ENCODE measurements at places on chromosomes 7 and 10.

- DNase-seq: no peak
Observed at GRCh38 chr10:103711351-103711994, 143.9 kb downstream of the SH3PXD2A start.

DNA sequence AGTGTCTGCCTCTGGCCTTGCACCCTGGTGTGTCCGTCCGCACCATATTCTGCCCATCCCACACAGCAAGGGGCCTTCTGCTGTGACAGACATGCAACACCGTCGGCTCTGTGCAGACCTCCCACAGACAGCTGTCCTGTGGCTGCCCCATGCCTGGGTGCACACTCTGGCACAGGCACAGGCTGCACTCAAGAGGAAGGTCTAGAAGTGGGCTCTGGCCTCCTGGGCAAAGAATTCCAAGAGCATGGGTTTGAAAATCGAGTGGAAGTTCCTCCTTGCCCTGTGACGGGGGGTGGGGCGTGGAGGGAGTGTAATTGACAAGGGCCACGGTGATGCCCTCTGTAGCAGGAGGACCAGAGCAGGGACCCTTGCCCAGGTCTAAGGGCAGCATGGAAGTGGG, 4.3 kb upstream of the LOXL4 start:
- DNase-seq: no peak

DNA sequence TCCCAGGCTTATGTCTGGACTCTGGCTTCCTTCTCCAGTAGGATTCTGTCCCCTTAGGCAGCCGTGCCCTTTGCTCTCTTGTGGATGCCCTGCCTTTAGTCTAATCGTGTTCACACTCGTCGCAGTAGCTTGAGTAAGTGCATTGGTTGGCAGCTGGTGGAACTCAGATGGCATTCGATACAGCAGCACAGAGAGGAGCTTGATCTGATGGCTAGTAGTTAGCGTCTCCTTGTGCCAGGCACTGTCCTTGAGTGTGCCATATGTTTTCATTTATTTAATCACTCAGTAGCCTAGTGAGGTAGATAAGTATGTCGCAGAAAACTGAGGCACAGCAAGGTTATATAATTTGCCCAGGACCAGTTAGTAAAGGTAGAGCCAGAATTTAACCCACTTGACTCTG, 18.2 kb upstream of the PARP12 start:
- DNase-seq: no peak

- no peak for DNase-seq
Observed at GRCh38 chr7:137363683-137364082, 20.1 kb upstream of the PTN start.

- no peak for DNase-seq
Observed at GRCh38 chr7:127702052-127702652, 50.2 kb downstream of the SND1 start.

- no peak for DNase-seq
Observed at GRCh38 chr7:92698237-92698841, 108.1 kb upstream of the FAM133B start.

DNA sequence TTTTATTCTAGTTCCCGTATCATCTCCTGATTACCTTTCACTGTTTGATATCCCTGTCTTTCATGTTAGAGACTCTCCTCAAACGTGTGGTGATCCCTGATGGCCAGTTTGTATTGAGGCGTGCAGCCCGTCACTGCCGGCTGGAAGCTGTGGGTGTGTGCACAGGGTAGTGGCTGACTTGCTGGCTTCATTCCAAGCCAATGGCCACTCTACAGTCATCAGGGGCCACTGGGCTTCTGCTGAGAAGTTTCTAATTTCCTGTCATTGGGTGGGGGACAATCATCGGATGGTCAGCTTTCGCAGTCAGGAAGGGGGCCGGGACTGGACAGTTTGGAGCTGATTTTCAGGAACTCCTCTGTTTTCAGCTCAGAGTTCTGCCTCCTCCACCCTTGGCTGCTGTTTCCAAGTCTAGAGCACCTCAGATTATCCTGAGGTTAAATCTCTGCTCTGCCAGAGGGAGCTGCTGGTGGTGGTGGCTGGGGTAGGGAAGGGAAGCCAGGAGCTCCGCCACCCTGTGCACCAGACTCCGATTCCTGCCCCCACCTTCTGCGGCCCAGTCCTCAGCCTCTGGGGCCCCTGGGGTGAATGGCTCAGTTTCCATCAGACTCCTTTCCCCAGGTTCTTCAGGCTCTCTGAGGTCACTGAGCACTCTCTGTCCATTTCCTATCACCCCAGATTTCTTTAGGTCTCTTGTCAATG, 34.9 kb downstream of the BAIAP2L1 start:
- DNase-seq: no peak

DNA sequence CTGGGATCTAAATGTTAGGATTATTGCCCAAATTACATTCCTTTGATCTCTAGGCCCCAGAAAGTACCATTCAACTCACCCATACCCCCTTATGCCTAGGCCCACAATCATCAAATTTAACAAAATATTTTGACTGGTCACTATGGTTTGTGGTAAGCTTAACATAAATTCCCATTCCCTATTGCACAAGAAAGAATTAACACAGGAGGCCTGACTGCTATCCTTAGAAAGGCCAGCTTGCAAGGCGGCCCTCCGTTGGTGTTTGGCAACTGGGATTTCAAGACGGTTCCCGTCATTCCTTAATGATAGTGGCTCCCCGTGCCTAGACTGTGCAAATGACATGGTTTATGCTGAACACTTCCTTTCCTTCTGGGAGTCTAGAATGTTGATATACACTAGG, 29.6 kb downstream of the ARHGAP21 start:
- no peak for DNase-seq

DNA sequence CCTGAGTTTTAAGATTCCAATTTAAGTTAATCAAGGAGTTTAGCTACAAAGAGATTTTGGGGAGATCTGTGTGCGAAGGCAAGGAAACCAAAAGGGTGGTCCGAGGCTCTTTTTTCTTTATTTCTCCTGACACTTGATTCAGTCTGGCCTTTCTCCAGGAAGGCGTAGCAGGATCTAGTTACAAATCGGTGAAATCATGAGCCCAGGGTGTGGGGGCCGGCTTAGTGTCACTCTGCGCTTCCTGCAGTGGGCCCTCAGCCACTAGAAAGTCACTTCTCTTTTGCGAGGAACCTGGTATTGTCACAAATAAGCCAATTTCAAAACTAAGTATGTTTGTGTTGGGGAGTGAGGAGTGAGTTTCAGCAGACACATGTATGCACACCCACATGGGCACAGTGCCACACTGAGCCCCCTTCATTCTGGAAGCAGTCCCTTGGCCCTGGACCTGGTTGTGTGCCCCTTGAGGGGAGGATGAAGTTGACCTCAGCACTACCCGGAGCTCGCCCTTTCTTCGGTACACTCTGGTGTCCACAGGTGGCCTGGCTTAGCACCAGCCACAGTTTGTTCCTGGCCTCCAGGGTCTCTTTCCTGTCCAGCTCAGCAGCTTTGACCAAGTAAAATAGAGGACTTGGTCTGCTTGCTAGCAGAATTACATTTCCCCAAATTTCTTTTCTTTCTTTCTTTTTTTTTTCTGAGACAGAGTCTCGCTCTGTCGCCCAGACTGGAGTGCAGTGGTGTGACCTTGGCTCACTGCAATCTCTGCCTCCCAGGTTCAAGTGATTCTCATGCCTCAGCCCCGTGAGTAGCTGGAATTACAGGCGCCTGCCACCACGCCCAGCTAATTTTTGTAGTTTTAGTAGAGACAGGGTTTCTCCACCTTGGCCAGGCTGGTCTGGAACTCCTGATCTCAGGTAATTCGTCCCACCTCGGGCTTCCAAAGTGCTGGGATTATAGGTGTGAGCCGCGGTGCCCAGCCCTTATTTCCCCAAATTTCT, 84.0 kb upstream of the BTBD16 start:
- DNase-seq: no peak

GRCh38 chr10:24340883-24341282, 131.9 kb downstream of the KIAA1217 start:
- no peak for DNase-seq

- peak; percentile 77 for DNase-seq
Observed at GRCh38 chr7:26681819-26682418, 182.5 kb downstream of the SKAP2 start.

DNA sequence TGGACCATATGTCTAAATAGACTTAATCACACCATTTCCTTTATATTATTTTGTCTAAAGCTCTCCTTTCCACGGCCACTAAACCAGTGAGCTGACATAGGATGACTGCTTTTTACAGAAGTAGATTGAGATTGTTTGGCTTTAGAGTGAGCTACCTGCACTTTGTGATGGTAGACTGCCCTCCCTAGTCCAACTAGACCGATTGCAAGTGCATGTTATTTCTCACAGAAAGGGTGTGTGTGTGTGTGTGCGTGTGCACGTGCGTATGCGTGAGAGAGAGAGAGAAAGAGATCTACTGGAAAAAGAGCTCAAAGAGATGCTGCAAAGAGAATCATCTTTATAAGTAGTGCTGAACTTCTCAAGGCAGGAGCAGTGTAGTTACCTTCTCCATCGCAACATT, 60.7 kb downstream of the VCL start:
- peak; percentile 20 for DNase-seq

- DNase-seq: peak; percentile 38
Observed at GRCh38 chr7:74452748-74453321, 871 bp upstream of the GTF2IRD1 start.

- DNase-seq: no peak
Observed at GRCh38 chr7:37732253-37732652, 48.7 kb downstream of the GPR141 start.

DNA sequence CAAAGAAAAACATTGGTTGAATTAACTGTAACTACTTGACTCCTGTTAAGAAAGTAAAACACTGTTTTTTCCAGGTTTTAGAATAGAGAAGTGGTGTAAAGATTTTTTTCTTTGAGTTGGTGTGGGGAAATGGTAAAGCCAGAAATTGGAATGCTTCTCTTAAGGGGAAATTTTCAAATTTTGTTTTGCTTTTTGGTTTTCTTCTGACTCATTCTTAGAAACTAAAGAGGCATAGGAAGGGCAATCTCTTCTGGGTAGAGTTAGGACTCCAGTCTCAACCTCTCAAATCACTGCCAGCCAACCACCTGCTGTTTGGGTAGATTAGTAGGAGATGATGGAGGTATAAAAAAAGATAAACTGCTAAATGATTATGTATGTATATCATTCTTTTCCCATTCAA, 47.7 kb upstream of the STRIP2 start:
- no peak for DNase-seq
